ENCODE measurements at places on chromosomes 4 and X.

DNA sequence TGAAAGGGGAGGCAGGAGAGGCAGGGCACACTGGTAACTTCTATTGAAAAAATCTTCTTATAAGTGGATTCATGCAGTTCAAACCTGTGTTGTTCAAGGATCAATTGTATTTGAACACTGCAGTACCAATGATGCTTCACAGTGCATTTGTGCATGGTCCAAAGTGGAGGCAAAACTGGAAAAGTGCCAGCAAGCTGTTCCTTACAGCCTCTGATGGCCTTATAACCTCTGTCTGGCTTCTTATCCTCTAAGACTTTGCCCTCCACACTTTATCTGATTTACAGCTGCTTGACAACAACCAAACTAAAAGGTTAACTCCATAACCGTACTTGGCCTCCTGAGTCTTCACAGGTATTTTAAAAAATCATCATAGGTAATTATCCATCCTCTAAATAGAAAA, 40.4 kb downstream of the MAGEB17 start:
- DNase-seq: no peak

- DNase-seq: no peak
Measured at GRCh38 chr4:114385195-114385985, 213.2 kb upstream of the UGT8 start.

- DNase-seq: no peak
Measured at GRCh38 chrX:109619771-109620170, 5.2 kb downstream of the KCNE5 start.

- DNase-seq: no peak
Measured at GRCh38 chr4:38392223-38392855, 271.7 kb upstream of the KLF3 start.

- no peak for DNase-seq
Measured at GRCh38 chr4:122508083-122508482, 51.6 kb upstream of the IL2 start.

- no peak for DNase-seq
Measured at GRCh38 chr4:96094183-96094582, 254.3 kb downstream of the PDHA2 start.

DNA sequence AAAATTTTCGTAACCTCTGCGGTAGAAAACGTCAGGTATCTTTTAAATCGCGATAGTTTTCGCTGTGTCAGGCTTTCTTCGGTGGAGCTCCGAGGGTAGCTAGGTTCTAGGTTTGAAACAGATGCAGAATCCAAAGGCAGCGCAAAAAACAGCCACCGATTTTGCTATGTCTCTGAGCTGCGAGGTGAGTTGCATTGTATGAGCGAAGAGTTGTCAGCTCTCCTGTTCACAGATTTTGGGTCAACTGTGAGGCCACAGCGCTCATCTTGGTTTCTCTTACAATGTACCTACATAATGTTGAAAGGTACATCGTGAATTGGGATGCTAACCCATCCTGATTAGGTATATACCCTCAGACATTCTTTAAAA, 486 bp downstream of the CLCN3 start:
- no peak for DNase-seq

DNA sequence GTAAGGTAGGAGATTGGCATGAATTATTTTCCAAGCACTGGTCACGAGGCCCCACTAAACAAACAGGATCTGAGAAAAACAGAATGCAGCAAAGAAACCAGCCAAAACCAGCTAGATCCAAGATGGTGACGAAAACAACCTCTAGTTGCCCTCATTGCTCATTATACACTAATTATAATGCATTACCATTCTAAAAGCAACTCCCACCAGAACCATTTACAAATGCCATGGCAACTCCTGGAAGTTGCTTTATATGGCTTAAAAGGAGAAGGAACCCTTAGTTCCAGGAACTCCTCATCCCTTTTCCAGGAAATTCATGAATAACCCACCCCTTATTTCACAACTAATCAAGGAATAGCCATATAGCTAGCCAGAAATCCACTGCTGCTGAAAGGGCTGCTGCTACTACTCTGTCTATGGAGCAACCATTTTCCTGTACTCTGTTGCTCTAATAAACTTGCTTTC, 69.3 kb downstream of the ABCB7 start:
- DNase-seq: no peak

GRCh38 chr4:188021548-188022249, 26.1 kb downstream of the ZFP42 start:
- DNase-seq: no peak

GRCh38 chr4:157185363-157185762, 35.2 kb upstream of the GRIA2 start:
- DNase-seq: no peak

- DNase-seq: no peak
Measured at GRCh38 chrX:73877687-73878086, 314.7 kb downstream of the CHIC1 start.

- no peak for DNase-seq
Measured at GRCh38 chr4:151529187-151529586, 120.2 kb downstream of the FHIP1A start.

- no peak for DNase-seq
Measured at GRCh38 chr4:152828122-152828521, 48.4 kb downstream of the ARFIP1 start.

DNA sequence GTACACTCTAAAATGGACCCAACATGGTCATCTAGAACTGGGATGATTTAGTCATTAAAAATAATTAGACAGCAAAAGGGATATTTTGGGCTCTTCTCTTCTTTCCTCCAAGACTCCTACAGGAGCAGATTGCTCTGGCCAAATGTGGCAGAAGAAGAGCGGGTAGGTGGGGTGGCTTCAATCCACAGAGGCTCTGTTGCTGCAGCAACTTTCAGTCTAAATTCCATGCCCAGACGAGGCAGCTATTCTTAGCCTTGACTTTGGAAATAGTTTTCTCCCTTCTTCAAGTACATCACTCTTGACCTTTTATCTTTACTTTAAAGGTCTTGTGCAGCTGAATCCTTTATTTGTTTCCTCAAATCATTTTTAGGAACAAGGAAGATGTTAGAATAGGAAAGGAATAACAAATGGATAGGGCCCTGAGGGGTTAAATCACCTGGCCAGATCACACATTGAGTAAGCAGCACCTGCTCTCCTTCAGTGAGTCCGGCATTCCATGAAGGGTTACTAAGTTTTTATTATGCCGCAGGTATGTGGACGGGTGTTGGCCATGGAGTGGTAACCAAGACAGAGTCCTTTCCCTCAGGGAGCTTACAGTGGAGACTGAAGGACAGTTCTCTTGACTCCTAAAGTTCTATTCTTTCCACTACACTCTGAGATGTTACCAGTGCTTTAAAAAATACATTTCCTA, 19.3 kb upstream of the SORBS2 start:
- DNase-seq: no peak

- DNase-seq: no peak
Measured at GRCh38 chrX:109036624-109037023, 300.3 kb upstream of the IRS4 start.

GRCh38 chrX:33109858-33110257, 101.5 kb downstream of the DMD start:
- DNase-seq: no peak

- DNase-seq: no peak
Measured at GRCh38 chr4:25123236-25123635, 37.0 kb downstream of the SEPSECS start.

- DNase-seq: no peak
Measured at GRCh38 chrX:2583194-2584162, 82.7 kb upstream of the DHRSX start.

DNA sequence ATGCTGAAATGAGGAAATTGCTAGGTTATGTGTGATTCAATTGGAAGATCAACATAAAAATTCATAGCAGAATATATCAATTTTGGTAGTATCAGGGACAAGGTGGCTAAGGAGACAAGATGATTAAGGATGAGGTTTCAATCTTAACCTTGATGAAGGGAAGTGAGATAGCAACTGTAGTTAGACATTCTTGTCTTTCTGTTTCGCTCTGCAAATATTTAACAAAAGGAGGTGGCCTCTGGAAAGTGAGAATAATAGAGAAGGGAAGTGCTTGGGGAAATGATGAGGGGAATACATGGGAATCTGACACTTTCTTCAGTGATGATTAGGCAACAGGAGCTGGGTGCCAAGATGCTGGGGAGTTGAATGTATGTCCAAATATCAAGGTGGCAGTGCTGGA, 337.1 kb upstream of the PUDP start:
- DNase-seq: no peak

DNA sequence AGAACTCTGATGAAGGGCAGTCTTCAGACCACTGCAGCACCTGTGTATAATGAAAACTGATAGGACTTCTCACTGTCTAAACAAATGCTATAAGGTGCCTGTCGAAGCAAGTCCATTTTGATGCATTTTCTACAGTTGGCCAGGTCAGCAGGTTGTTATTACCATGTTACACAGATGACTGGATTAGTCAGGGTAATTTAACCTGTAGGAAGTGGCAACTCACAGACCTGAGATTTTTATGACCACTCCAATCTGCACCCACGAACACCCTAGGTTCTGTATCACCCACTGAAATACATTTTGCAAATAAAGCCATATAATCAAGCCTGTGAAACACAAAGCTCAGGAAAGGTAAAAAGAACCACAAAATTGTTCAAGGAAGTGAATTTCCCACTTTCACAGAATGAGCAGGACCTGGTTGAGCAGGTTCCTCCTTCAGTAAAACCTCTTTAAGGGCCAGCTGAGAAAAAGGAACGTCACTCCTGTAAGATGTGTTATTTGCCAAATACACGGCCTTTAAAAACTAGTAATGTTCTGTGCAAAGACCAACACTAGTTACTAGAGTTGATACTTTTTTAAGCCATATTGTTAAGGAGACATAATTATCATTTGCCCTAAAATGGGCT, 12.7 kb downstream of the MAML3 start:
- no peak for DNase-seq

GRCh38 chrX:119523664-119524184, 41.5 kb downstream of the STEEP1 start:
- no peak for DNase-seq

DNA sequence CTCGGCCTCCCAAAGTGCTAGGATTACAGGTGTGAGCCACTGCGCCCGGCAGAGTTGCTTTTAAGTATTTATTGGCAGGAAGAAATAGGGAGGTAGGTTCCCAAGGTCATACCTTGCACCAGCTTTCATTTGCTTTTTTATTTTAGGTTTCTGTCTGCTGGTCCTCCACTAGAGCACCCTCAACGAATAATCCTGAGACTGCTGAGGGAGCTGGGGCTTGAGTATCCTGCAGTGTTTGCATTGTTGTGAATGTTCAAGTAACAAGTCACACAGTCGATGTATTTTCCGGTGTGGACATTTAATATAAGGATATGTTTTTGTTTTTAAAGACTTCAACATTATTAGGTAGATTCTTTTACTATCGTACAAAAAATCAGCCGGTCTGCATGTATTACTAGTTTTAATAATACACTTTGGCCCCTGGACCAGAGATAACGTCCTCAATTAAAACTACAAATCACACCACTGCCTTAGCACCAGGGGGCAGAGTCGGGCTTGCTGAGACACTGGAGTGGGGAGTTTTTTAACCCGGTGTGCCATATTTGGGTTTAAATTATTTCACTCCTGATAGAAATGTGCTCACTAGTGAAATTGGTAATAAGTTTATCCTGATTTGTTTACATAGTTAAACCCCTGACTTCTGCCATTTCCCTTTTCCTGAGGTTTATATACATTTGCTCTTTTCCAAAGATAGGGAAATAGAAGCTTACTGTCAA, 11.6 kb downstream of the SMIM20 start:
- DNase-seq: no peak

- no peak for DNase-seq
Measured at GRCh38 chr4:79023799-79024770, 84.8 kb upstream of the PAQR3 start.

GRCh38 chrX:114626323-114626722, 42.4 kb downstream of the HTR2C start:
- DNase-seq: no peak

DNA sequence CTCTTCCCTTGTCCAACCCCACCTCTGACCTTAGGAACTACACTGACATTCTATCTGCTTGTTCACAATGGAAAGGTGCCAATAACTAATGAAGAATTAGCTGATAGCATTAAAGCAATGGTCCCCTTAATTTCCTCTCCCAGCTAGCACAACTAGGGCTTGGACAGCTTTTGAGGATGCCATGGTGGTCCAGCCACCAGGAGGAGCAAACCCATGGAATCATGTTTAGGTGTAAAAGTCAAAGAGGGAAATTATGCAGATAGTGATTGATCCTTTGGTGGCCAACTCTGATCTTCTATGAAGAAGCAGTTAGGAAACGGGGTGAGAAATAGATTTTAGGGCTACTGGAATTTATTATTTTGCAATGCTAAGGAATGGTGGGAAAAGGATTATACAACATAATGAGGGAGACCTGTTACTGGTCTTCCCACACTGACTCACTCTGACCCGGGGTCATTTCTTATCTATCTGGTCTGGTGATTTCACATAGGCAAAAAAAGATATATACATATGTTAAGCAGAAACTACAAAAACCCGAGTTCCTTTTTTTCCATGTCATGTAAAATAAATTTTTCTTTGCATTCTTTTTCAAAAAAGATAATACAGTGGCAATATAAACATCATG, 45.8 kb upstream of the FBXW7 start:
- DNase-seq: no peak

- no peak for DNase-seq
Measured at GRCh38 chr4:10971800-10972401, 287.3 kb upstream of the CLNK start.

DNA sequence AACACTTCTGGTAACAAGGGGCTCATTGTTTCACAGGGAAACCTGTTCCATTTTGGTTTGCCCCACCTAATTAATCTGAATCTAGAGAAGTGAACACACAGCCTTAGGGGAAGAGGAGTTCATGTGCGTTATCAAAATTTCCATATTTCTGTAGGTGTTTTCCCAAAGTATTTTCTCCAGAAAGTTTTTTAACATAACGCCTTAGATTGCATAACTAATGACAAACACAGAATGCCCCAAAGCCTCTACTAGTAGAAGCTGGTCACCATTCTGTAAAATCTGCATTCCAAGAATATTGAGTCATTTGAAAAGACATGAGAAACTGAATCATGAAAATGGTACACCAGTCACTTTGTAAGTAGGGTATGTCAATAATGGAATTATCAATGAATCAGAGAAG, 41.1 kb downstream of the IL13RA2 start:
- DNase-seq: no peak

DNA sequence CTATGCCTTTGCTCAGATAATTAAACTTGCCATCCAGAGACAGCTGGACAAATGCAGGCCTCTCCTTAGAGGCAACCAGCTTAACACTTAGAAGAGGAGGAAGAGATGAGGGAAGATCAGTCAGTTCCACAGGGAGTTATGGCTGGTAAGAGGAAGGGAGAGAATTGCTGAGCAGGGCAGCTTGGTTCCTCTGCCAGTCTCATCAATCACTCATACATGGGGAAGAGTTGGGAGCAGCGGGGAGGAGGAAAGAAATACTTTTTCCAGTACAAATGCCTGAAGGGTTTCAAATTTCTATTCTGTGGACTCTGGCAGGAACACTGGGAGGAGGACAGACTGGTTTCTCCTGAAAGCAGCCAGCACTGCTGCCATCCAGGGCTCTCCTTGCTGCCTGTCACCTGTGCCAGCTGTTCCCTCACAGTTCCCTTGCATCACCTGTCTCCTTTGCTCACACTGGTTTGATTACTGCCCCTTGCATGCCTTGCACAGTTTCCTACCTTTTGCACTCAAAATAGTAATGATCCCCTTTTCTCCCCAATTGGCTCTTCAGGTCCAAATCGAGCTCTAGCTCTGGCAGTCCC, 59.5 kb downstream of the PGRMC2 start:
- no peak for DNase-seq

GRCh38 chrX:103941201-103941975, 21.0 kb upstream of the TMSB15B start:
- no peak for DNase-seq
